ENCODE measurements at places on chromosomes 6 and 20.
A peak's percentile ranks its signal among the peaks of the same experiment; 100 is the strongest.

GRCh38 chr6:35370124-35370741 is 27.9 kb downstream of the PPARD start:
- DNase-seq = peak; percentile 100

DNA sequence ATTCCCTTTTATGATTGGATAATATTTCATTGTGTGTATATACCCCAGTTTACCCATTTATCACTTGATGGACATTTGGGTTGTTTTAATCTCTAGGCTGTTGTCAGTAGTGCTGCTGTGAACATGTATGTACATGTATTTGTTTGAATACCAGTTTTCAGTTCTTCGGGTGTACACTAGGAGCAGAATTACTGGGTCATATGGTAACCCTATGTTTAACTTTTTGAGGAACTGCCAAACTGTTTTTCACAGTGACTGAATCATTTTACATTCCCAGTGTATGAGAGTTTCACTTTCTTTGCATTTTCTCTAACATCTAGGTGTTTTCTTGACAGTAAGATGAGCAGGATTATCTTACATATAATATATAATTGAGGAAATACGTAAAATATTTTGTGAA is 44.7 kb upstream of the ADIG start:
- peak; percentile 46 for DNase-seq

DNA sequence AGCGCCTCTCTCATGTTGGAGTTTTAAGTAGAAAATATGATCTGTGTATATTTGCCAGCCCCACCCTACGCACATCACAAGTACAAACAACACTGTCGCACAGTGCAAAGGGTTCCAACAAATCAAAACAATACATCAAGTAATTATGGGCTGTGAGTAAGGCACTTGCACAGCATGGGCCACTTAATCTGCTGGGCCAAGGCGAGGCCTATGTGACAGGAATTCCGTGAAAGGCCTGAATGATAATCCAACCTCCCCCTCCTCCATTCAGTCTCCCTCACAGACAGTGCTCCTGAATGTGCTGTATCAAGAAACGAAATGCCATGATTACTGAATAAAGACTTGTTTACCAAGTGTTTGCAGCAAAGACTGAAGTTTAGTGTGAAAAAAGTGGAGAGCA is 130.1 kb upstream of the SLC2A12 start:
- no peak for DNase-seq

- peak; percentile 95 for DNase-seq
These were observed 80.5 kb upstream of the SGK1 start for GRCh38 chr6:134398453-134398852.

GRCh38 chr6:142356884-142357225 is 55.0 kb downstream of the ADGRG6 start:
- no peak for DNase-seq

DNA sequence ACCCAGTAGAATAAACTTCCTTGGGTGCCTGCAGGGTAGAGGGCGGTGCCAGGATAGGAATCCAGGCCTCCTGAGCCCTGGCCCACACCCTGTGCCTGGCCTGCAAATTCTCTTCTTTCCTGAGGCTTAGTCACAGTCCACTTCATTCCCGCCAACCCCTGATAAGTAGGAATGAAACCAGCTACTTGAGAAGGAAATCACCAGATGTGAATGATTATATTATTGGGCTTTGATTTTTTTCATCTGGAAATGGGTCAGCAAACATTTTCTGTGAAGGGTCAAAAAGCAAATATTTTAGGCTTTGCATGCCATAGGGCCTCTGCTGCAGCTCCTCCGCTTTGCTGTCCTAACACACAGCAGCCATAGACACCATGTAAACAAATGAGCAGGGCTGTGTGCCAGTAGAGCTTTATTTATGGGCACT is 50.2 kb downstream of the STK35 start:
- DNase-seq = no peak

DNA sequence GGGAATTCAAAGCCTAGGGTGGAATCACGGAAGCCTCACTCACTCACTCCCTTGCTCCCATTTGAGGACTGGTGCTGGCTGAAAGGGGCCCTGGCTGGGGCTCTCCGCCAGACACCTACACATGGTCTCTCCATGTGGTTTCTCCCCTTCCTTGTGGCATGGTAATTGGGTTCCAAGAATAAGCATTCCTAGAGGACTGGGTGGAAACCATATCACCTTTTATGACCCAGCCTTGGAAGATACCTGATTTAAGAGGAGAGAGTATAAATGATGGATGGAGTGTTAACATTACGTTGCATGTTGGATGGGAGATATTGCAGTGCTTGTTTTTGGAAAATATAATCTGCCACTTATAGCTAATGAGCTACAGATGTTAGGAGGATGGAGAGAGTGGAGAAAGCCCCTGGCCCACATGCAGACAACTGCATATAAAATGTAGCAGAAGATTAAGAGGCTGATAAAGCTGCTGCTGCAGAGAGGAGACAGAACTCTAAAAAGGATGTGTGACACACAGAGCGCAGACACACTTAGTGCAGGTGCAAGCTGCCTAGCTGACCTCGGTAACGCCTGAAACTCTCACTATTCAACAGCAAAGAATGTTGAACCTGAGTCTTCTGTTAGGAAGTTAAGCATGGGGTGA is 23.3 kb upstream of the CDKN1A start:
- DNase-seq = no peak

DNA sequence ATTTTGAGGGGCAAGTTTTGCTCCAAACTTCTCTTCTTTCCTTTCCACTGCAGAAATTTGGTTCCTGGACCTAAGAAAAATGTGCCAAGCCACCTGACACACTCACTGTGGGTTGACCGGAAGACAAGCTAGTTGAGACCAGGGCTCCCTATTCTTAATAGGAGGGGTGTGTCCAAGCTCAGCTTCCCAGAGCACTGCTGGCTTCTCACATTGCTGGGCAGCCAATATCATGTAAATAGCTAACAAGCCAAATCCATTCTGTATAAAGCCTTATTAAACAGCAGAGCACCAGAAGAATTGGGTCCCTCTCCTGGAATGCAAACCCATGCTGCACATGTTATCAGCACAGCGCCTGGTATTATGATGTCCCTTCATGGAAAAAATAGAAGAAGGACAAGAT is 17.0 kb upstream of the SAMD3 start:
- no peak for DNase-seq

- no peak for DNase-seq
These were observed 45.8 kb downstream of the GINS1 start for GRCh38 chr20:25453035-25453810.

- no peak for DNase-seq
These were observed 710.0 kb downstream of the QKI start for GRCh38 chr6:164124473-164124872.

DNA sequence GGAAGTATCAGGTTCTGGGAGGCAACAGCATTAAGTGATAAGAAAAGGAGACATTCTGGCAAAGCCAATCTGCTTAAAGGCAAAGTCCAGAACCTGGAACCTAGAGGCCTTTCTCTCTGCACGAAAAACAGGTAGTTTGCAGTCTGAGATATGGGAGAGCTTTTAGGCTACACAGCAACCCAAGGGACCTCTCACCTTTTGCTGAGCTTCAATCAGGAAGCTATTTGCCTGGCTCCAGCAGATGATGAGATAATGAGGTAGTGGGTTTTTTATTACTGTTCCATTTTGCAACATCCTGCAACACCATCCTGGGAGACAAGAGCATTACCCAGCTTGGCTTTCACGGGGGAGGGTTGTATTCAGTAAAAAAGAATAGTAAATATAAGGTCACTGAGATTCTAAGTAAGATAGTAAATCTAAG is 143.1 kb downstream of the ADGRG6 start:
- DNase-seq = no peak

- no peak for DNase-seq
These were observed 168.4 kb upstream of the AHI1 start for GRCh38 chr6:135665935-135666334.

GRCh38 chr20:33658510-33658909 is 3.6 kb upstream of the C20orf144 start:
- no peak for DNase-seq

- no peak for DNase-seq
These were observed 111.8 kb upstream of the CENPW start for GRCh38 chr6:126227833-126228702.

GRCh38 chr6:157974967-157975366 is 6.7 kb upstream of the SYNJ2 start:
- no peak for DNase-seq

DNA sequence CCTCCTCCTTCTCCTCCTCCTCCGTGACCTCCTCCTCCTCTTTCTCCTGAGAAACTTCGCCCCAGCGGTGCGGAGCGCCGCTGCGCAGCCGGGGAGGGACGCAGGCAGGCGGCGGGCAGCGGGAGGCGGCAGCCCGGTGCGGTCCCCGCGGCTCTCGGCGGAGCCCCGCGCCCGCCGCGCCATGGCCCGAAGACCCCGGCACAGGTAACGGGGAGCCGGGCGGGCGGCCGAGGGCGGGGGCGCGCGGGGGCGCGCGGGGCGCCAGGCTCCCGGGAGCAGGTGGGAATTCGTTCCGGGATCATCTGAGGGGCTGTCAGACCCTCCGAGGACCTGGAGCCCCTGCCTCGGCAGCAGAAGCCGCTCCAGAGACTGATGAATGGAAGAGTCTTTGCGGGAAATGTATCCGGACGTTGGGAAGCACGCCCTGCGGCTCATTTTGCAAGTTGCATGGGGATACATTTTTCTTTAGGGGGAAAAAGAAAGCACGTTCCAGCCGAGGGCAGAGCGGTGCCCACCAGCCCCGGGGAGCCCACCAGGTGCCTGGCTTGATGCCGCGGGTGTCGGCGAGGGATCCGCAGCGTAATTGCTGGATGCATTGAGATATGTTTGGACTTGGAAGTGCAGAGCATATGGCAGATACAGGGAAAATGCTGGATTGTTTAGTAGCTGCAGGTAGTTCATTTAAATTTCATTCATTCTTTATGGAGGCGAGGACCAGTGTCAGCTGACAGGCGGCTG is 394 bp downstream of the MYB start:
- peak; percentile 59 for DNase-seq

DNA sequence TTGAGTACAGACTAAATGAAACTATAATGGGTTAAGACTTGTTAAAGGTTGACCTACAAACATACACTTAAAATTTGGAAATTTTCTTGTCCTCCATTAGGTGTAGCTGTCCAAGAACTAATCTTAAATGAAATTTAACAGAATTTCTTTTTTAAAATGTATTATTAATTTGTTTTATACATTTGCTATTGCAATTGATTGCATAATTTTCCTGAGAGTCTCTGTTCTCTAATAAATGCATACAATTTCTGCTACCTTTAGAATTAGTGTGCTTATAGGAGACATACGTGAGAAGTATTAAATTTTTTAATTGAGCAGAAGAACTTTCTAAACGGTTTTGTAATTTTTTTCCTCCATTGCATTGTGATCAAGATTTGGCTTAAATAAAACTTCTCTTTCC is 1.5 kb downstream of the FAM135A start:
- no peak for DNase-seq

- no peak for DNase-seq
These were observed 3.8 kb downstream of the DIDO1 start for GRCh38 chr20:62922451-62922921.

DNA sequence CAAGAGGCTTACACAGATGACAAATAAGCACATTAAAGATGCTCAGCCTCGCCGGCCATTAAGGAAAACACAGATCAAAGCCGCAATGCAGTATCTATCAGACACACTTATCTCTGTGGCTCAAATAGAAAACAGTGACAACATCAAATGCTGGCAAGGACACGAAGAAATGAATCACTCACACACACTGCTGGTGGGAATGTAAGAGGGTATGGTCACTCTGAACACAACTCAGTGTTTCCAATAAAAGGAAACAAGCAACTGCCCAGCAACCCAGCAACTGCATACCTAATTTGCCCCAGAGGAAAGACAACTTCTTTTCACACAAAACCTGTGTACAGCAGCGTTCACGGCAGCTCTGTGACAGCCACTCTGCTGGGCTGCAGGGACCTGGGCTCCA is 155.8 kb downstream of the WDR27 start:
- no peak for DNase-seq

GRCh38 chr20:36644706-36645095 is 1.3 kb downstream of the SLA2 start:
- no peak for DNase-seq

DNA sequence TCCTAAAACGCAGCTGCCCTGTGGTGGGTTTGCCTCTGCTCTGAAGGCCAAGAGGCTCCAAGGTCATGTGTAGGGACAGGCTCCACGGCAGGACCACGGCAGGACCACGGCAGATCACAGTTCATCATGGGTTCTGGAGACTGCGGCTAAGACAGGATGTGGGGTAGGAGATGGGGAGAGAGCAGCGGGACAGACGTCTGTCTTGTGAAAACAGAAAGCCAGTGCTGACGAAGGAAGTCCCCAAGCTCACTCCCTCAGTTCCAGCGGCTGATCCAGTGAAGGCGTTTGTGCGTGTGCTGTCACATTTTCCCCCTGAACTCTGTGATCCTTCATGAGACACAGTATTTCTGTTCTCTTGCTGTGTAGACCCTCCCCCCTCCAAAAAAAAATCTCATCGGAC is 67.9 kb upstream of the PTGIS start:
- DNase-seq = no peak

DNA sequence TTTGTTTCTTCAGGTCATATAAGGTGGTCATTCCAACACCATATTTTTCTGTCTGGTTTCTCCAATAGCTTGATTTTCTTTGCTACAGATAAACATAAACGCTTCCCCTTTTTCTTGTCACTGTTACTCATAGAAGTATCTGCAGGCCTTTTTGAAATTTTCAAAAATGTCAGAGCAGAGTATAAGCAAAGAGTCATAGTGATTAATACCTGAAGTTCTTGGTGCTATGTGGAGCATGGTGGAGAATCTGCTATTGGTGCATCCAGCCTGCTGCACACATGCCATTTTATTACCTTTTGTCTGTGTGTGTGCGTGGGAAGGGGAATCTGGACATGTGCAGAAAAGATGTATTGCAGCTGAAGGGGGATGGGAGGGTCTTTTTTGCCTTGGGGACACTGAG is 19.7 kb downstream of the STX11 start:
- DNase-seq = no peak

DNA sequence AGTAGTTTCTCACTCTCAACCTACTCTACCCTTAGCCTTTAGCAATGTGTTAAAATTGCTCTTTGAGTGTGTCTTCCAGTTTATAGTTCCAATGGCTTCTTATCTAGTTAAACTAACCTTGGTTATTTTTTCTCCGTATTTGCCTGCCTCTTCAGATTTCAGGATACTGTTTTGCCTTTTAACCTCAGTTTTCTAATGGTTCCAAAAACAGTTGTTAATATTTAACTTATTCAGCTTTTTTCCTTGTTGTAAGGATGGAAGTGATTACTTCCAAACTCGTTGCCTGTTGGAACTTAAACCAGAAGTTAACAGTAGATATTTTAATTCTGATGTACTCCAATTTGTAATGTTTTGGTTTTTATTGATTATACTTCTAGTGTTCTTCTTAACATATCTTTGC is 1574.9 kb downstream of the HACE1 start:
- no peak for DNase-seq

DNA sequence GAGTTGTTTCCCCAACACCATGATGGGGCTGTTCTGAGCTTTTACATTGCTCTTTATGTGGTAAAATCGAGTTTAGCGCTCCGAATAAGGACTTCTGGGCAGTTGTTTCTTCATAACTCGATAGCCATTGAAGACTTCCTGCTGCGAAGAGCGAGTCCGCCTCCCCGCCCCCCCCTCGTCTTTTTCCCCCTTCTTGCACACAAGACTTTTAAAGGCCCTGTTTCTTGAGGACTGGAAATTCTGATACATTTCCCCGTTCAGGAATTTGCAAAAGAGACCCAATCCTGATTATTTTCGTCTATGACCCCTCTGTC is 1.5 kb upstream of the CITED2 start:
- DNase-seq = peak; percentile 72
